ENCODE measurements at places on chromosomes 12 and 14. TPM values are rescaled to one million over a fixed set of nuclear protein-coding genes. Genes with fewer than 3 reads are reported as not detected.

The FBLN5 gene
- polyA plus RNA-seq, result 172 TPM

The RDH5 gene
- 8.4 TPM for polyA plus RNA-seq

The ADSS1 gene
- polyA plus RNA-seq, result 17.0 TPM

The GUCY2C gene
- 0.62 TPM for polyA plus RNA-seq

The MSRB3 gene
- 24.4 TPM for polyA plus RNA-seq

The APOLD1 gene
- 14.4 TPM for polyA plus RNA-seq

The TMEM179 gene
- 1.9 TPM for polyA plus RNA-seq

The ALDH2 gene
- polyA plus RNA-seq, result 127 TPM

The KLRD1 gene
- polyA plus RNA-seq, result 0.22 TPM

The RND1 gene
- polyA plus RNA-seq, result 2.9 TPM

The COL2A1 gene
- polyA plus RNA-seq, result 43.5 TPM

The SSTR1 gene
- polyA plus RNA-seq, result 1.7 TPM

The PLA2G1B gene
- polyA plus RNA-seq, result not detected

The ZNF140 gene
- polyA plus RNA-seq, result 45.6 TPM

The LRTM2 gene
- polyA plus RNA-seq, result 0.42 TPM
